ENCODE measurements at places on chromosomes 5 and 9.
A peak's percentile ranks its signal among the peaks of the same experiment; 100 is the strongest.

DNA sequence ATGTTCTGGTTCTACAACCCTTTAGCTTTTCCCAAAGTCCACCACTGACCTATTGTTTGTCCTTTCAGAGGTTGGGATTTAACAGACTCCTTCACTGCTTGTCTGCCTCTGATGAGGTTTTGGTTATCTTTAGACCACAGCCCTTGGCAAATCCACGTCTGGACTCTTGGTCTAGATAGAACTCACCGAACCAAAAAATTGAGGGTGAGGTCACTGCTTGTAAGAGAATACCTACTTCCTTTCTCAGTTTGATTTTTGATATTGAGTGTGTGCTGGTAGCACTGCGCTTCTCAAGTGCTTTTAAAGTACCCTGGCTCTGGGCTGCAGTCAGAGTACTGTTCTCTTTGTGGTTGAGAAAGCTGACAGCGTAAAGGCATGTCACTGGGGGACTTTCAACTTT is 61.7 kb downstream of the JMY start:
- no peak for DNase-seq

DNA sequence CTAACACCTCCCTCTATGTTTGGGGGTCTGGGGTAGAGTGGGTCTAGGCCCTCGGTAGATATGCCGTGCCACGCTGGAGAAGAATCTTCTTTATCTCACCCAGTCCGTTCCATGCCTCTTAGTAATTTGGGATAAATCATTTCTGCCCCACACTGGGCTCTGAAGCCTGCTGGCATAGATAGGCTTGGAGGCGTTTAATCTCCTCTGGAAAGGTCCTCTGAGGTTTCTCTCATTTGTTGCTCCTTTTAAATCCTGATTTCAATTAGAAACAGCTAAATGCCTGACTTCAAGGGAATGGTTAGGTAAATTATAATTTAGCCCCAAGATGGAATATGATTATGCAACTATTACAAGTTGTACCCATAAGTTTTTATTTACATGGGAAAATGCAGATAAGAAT is 57.8 kb upstream of the AKNA start:
- DNase-seq: no peak

GRCh38 chr5:143230676-143230996 is 172.8 kb downstream of the NR3C1 start:
- DNase-seq: no peak

GRCh38 chr9:3740690-3741419 is 215.1 kb upstream of the RFX3 start:
- no peak for DNase-seq

DNA sequence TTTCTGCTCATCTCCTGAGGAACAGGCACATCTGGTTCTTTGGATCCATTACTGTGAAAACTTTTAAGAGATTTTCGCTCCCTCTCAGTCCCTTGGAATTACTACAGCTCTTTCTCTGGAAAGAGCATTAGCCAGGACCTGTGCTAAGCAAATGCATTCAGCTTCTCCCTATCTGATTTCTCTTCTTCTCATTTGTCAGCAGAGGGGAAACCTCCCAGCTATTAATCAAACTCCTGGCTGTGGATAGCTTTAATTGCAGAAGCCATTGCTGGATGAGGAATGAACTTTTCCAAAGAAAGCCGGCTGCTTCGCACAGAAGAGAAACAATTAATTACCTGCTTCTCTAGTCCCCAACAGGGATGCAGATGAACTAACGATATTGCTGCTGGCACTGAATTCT is 37.9 kb downstream of the TLR4 start:
- no peak for DNase-seq

- DNase-seq: no peak
Measured at GRCh38 chr5:9301200-9301599, 244.7 kb downstream of the SEMA5A start.

GRCh38 chr9:9612270-9612669 is 1000.5 kb downstream of the PTPRD start:
- no peak for DNase-seq

GRCh38 chr5:126677121-126677520 is 76.4 kb downstream of the PHAX start:
- no peak for DNase-seq

GRCh38 chr5:173920866-173921555 is 32.9 kb downstream of the CPEB4 start:
- DNase-seq: no peak

DNA sequence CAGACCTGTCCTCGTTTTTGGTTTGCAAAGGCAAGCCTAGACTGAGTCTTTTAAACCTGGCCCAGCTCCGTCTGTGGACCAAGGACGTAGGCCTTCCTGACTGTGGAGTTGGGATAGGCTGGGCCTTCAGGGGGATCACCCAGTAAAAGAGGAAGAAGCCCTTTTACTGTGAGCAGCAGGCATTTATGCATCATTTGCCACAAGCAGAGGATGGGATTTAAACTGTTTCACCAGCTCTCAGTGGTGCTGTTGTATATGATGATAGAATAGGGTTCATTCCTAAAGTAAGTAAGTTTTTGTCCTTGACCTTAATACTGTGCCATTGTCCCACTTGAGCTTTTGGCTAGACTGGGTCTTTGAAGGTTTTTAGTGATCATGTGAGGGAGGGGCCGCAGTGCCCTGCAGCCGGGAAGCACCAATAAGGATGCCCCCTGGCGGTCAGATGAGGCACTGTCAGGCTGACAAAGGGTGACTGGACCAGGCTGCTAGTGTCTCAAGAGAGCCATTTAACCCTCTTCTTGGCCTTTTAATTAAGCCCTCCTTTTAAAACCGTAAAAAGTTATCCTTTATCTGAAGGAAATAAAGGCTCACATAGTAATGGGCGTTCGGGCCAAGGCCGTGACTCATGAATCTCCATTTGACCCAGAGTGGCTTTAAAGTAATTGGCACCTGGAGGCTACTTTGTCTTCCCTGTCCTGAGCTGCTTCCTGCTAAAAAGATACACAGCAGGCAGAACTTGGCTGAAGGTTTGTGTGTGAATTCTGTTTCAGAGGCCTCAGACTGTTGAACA is 74.0 kb downstream of the UBAP1 start:
- peak; percentile 16 for DNase-seq

DNA sequence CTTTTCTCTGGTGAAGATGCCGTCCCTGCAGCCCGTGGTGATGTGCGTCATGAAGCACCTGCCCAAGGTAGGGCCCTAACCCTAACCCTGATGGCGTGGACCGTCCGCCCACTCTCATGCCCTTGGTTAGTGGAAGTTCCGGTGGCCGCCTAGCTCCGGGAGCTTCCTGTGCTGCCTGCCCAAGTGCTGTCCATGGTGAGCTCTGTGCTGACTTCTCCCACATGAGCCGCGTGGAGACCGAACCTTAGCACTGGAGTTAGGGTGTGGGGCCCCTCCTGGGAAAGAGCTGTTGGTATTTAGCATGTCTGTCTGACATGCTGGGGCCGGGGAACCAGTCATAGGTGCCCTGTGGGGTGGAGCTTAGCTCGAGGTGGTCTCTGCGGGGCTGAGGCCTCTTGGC is 1.2 kb downstream of the NELFB start:
- DNase-seq: no peak

DNA sequence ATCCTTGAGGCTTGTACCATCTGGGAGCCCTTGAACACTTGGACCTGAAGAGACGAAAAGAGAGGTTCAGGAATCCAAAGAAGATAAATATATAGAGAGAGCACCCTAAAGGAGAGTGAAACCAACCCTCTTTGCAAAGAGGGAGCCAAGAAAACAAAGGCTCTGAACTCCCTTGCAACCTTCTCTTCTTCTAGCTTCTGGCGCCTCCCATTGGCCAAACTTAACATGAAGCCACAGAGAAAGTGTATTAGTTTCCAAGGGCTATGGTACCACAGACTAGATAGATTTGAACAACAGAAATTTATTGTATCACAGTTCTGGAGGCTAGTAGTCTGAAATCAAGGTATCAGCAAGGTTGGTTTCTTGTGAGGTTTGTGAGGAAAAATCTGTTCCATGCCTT is 175.1 kb downstream of the HCN1 start:
- DNase-seq: no peak

DNA sequence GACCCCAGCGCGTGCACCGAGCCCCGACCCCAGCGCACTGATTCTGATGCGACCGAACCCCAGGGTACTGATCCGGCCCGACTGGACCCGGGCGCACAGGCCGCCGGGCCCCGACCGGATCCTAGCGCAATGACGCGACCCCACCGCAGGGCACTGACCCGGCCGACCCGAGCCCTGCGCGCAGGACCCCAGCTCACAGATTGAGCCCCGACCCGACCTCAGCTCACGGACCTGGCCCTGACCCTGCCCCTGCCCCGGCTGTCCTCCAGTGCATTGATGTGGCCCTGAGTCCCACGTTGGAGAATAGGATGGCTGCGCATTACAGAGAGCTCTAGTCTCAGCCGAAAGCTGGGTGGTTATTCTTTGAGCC is 438 bp downstream of the TRIP13 start:
- no peak for DNase-seq

- no peak for DNase-seq
Measured at GRCh38 chr9:76107482-76107881, 217.0 kb downstream of the PCSK5 start.

GRCh38 chr5:136311999-136312398 is 53.3 kb downstream of the TRPC7 start:
- no peak for DNase-seq

- no peak for DNase-seq
Measured at GRCh38 chr5:82362636-82363035, 84.5 kb upstream of the RPS23 start.

- peak; percentile 16 for DNase-seq
Measured at GRCh38 chr5:54845567-54845941, 139.8 kb downstream of the ESM1 start.

GRCh38 chr5:180563994-180564393 is 27.3 kb downstream of the SCGB3A1 start:
- no peak for DNase-seq

- DNase-seq: peak; percentile 9
Measured at GRCh38 chr5:78574731-78575161, 73.8 kb downstream of the LHFPL2 start.

- DNase-seq: no peak
Measured at GRCh38 chr5:38465702-38466423, 90.6 kb downstream of the LIFR start.

DNA sequence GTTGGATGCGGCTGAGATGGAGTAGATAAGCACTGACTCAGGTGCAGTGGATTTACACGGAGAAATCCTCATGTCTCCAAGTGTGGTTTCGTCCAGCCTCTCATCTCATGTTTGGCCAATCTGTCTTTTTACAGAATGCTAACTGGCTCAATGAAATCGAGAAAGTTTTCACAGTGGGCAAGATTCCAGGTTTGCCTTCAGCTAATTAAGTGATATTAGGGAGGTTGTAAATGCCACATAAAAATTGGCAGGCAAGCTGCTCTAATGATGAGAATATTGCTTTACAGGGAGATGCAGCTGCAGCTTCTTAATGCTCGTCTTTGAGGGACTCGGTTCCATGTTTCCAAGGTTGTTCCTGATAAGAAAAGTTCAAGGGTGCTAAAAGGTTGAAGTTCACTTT is 23.7 kb downstream of the BARHL1 start:
- DNase-seq: no peak

GRCh38 chr9:33239921-33240320 is at the start of gene SPINK4:
Gene SPINK4, plus strand, starts transcription at chr9:33240167. Its CDS starts 42 bp downstream, at chr9:33240209.
- no peak for DNase-seq

GRCh38 chr5:112776301-112776856 is 38.7 kb downstream of the APC start:
- no peak for DNase-seq

DNA sequence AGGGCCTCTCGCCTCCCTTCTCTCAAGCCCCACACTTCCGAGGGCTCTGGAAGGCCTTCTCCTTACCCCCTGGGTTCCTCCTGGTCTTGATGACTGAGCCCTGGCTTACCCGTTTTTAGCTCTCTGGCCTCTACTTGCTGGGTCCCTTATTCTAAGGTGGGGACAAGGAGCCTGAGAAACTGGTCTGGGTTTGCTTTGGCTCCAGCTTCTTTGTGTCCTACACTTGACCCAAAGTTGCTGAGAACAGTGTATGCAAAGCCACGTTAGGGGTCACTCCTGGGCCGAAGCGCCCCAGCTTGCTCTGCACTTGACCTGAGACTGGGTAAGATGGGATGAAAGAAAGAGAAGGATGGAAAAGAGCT is 788 bp downstream of the ZNF346 start:
- no peak for DNase-seq

DNA sequence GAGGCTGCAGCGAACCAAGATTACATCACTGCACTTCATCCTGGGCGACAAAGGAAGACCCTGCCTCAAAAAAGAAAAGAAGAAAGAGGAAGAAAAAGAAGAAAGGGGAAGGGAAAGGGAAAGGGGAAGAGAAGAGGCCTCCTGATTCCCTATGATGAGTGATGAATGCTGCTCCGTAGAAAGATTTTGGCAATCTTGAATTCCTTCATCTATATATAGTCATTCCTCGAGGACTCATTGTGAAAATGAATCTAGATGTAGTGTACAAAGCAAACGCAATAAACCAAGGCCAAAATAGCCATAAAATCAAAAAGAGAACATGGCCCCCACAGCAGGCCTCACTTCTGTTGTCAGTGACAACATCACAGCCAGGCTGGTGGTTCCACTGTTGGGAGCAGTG is 218.0 kb downstream of the DCP2 start:
- DNase-seq: no peak

DNA sequence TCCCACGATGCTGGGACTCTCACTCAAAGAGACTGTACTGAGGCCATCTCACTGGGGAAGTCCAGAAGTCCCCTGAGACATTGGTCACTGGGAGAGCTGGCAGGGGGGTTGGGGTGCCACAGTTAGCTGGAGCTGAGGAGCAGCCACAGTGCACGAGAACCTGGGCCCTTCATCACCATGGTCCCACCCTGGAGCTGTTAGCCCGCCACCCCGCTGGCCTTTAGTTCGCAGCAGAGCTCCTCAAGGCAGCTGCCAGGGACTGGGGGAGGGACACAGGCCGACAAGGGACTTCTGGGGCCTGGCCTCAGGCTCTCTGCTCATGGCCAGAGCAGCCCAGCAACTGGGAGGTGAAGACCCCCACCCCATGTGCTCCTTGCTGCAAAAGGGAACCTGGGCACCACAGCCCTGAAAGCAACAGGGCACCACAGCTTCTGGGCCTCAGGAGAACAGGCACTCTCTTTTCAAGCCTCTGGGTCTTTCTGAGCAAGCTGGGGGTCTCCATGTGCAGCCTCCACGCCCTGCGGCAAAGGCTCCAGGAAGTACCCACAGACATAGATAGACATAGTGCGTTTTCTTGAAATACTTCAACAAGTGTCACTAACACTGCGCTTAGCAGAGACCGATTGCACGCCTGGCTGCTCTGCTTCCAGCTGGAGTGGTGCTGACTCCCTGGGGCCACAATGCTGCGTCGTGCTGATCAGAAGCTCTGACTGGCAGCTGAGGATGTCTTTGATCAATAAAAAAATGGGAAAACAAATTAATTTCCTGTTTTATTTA is 46.0 kb downstream of the VAV2 start:
- DNase-seq: no peak
